ELF-1 (cell line): ENCODE measurements at places on chromosomes 2 and 18.

DNA sequence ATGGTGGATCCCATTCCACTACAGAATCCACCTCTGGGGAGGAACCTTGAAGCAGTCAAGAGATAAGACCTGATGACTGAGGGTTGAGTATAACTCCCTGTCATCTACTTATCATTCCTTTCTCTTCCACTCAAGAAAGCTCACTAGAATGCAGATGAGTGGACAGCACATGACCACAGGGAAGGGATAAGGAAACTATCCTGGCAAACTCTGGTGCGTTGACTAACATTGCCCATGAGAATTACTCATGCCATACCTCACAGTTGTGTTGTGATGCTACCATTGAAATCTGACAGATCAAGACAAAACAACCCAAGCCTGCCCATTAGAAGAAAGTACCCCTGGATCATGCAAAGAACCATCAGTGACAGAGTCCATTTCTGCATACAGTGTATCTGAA is 26.5 kb downstream of the SLC16A14 start:
- no peak for DNase-seq

- peak; percentile 73 for DNase-seq
Observed at GRCh38 chr2:219230059-219230540, 494 bp downstream of the ANKZF1 start.

- no peak for DNase-seq
Observed at GRCh38 chr2:43837831-43838559, 644 bp downstream of the ABCG5 start.

DNA sequence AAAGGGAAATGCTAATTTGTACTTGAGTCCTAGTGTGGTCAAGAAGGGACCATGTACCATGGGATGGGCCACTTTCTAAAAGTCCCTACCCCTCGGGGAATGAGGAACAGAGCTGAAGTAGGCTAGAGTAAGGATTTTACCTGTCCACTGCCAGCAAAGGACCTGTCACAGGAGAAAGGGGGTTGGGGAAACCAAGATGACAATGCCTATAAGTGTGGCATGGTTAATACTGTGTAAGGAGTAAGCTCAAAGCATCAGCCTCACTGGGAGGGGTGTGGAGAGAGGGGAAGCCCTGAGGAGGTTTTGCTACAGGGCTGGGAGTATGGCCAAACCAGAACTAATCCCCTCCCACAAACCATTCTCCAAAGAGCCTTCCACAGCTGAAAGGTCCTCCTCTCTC is 15.8 kb downstream of the GKN2 start:
- no peak for DNase-seq

DNA sequence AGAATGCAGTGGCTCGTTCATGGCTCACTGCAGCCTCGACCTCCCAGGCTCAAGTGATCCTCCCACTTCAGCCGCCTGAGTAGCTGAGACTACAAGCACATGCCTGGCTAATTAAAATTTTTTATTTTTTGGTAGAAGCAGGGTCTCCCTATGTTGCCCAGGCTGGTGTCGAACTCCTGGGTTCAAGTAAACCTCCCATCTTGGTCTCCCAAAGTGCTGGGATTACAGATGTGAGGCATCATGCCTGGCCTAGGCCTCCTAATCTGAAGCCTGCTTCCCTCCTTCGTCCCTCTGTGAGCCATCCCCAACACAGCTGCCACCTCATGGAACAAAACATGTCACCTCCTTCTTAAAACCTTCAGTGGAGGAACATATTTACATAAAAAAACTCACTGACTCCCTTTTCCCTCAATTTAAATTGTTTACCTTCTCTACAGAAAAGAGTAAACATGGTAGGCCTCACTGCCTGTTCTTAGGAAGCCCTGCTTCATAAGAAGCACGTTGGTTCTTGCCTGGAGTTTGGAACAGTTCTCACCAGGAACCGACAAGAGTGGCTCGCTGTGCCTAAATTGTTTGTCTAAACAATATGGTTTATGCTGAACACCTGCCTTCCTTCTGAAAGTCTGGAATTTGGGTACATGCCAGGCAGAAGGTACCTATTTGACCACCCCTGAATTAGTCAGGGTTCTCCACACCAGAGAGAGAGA is 12.1 kb upstream of the RHOB start:
- no peak for DNase-seq

GRCh38 chr2:163690896-163691295 is 44.9 kb downstream of the FIGN start:
- DNase-seq: no peak

- no peak for DNase-seq
Observed at GRCh38 chr2:25009954-25010353, 31.9 kb upstream of the EFR3B start.

GRCh38 chr2:226898121-226898520 is 62.3 kb downstream of the RHBDD1 start:
- DNase-seq: no peak

GRCh38 chr2:121634354-121635307 is 14.6 kb downstream of the CLASP1 start:
- DNase-seq: no peak

DNA sequence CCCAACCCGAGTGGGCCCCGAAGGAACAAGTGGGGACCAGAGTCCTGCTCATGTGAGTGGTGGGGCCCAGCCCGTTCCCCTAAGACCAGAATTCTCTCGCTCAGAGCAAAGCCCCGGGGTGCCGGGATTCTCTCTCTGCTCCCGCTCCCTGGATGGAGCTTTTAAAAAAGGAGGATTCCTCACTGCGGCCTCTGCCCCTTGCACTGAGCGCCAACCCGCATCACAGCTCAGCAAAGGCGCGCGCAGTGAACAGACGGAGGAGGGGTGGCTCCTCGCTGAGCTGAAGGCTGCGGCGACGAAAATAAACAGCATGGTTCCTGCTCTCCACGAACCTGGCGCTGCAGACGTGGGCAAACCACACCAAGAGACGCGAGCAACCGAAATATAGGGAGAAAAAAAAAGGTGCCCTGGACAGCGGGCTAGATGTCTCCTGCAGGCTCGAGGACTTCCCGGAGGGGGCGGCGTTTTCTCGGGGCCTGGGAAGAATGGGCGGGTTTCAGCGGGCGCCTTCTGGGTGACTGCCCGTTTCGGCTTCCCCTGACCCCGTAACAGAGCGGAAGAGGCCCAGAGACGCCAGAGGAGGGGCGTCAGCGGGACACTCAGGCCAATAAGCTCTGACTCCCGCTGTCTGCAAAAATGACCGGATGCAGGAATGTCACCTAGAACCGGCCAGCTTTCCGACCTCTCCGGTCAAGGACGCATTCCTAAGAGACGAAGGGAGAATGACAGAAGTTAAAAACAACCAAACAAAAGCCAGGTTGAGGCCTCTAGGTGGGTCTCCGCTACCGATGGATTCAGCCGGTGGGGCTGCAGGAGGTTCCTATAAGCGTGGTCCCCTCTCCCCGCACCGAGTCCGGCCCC is 819 bp upstream of the KLF11 start:
- peak; percentile 89 for DNase-seq

DNA sequence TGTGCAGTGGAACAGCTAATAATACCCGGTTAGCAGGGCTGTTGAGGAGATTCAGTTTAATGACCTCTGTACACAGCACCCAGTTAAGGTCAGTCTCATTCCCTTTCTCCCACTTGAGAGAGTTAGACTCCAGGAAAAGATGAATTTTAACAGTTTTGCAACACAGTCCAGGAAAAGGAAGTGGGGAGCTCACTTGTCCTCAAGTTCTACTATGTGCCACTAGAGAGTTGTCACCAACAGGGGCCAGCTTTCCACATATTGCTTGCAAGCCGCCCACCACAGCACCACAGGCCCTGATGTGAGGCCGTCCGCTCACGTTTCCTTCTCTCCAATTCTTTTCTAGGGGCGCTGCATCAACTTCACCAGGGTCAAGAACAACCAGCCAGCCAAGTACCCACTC is 142.1 kb downstream of the GFPT1 start:
- no peak for DNase-seq

DNA sequence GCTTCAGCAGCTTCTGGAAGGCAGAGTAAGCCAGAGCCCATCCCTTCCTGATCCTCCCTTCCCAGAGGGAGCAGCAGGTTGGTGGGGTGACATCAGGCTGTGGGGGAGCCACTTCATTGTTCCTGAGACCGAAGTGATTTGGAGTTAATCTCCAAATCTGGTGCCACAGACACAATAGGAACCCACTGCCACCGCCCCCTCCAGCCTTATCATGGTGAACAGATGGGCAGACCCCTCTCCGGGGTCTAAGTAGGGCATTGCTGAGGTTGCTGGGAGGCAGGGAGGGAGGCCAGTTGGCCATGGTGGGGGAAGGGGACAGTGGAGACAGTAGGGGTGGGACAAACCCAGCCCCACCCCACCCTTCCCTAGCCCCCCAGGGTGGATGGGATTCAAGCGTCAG is 25.6 kb upstream of the SLC35F6 start:
- no peak for DNase-seq

GRCh38 chr18:11902522-11903292 is 5.4 kb downstream of the MPPE1 start:
- DNase-seq: no peak

DNA sequence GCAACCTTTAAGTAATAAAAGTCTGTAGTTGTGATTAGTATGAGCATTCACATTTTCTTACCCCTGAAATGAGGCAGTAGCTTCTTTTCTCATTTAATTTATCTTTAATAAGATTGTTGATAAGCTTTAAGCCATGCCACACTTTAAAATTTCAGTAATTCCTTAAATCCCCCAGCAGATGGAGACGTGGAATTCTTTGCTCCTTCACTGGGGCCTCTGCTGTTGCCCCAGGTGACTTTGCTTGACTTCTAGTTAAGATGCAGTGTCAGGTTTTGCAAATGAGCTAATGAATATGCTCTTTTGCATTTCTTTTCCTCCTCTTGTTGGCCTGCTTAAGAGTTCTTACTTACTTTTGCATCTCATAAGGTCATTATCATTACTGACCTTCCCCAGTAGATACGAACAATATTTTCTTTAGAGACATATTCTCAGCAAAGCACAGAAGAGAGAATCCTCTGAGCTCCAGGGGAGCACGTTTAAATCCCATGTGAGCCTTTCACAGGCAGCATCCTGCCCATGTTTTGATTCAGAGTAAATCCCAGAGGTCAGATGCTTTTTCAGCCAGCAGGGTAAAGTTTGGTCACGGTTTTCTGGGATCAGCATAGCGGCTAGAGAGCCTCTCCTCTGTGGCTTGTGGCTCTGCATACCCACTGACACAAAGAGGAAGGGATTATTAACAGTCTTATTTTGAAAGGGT is 222.9 kb downstream of the PTPRM start:
- DNase-seq: peak; percentile 64

- no peak for DNase-seq
Observed at GRCh38 chr18:54718408-54718773, 109.9 kb upstream of the RAB27B start.

- no peak for DNase-seq
Observed at GRCh38 chr18:79413426-79413825, 17.7 kb downstream of the NFATC1 start.

- no peak for DNase-seq
Observed at GRCh38 chr2:158731386-158731785, 63.7 kb upstream of the DAPL1 start.

DNA sequence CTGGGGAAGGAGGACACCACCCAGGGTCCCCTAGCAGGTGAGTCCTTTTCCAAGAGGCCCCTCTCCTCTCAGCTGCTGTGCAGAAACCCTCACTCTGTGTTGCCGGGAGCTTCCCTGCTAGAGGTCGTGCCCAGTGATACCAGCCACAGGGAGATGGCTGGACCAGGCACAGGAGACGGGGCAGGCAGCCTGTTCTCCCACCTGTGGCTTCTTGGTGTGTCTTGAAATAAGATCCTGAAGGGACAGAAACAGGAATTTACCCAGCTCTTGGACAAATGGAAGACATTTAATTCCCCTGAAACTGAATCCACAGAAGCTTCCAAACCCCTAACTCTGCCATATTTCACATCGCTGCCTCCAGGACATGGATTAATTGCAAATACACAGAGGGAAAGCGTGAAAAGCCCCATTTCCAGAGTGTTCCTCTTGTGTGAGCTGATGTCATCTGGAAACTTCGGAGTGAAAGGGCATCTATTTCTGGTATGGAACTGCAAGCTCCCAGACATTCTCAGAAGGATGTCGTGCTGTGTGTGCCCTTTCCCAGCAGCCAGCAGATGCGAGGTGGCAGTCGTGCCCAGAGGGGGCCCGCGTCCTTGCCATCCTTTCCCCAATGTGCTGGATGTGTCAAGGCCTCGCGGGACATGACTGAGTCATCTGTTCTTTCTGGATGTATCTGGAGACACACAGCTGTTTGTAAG is 177.7 kb downstream of the SEPTIN10 start:
- no peak for DNase-seq
